ENCODE measurements at places on chromosomes 3 and 15.

DNA sequence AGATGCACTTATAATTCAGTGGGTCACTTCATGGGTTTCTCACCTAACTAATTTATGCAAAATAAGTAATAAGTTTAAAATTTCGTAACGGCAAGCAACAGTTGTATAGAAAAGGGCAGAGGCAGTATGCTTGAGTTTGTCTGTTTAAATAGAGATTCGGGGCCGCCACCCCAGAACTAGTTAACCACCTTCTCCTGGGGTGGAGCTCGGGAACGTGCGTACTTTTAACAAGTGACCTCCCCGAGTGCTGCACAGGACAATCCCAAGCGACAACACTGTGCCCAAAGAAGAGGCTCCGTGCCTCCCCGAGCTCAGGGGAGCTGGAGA, 439 bp downstream of the SSR3 start:
- no peak for DNase-seq

DNA sequence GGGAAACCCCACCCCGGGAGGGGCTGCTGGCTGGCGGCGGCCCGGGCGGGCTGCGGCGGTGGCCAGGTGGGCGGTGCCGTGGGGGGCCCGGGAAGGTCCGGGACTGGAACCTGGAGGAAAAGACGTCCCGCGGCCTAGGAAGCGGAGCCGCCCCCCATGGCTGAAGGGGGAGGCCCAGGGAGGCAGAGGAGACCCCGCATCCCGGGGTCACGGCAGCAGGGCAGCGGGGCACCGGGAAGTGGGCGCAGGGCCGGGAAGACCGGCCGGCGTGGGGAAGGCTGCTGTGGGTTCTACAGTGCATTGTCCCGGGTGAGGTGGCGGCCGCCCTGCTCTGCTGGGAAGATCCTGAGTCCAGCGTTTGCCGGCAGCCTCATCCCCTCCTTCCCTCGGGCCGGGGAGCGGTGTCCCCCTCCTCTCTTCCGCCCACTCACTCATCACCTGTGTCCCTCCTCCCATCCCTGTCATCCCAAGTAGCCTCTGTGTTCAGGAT, 525 bp upstream of the FSTL1 start:
- no peak for DNase-seq

DNA sequence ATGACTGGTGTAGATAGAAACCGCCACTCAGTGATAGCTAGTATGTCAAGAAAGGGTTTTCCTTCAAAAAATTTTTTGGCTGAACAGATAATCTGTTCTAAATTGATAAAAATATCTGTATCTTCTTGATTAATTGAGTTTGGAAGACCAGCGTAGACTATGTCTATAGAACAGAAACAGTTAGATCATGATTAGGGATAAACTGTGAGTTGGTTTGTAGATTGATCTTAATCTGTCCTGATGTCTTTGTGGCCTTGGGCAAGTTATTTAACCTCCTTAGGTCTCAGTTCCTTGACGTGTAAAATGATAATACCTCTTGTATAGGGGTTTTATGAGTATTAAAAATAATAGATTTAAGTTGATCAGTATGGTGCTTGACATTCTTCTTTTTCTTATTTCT, 4.7 kb downstream of the NFKBIZ start:
- no peak for DNase-seq

DNA sequence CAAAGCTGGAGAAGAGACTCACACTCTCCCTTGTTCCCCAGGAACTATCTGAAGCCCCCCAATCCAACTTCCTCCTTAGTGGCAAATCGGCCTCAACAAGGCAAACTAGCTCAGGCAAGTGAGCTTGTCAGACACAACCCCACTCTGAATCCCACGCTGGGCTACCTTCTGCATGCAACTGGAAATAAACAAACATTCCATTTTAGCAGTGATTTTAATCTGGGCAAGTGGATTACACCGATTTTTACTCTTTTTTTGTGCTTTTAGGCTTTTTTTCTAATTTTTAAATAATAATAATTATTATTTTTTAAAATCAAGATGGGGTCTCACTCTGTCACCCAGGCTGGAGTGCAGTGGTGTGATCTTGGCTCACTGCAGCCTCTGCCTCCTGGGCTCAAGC, 2.9 kb upstream of the NOX5 start:
- DNase-seq = no peak

All from T-helper 1 cell (primary cell).